ENCODE measurements at places on chromosomes 6 and 20.

- DNase-seq, result no peak
Measured at GRCh38 chr6:163038317-163038716, 310.5 kb downstream of the PACRG start.

- no peak for DNase-seq
Measured at GRCh38 chr6:168371981-168372711, 52.6 kb upstream of the DACT2 start.

DNA sequence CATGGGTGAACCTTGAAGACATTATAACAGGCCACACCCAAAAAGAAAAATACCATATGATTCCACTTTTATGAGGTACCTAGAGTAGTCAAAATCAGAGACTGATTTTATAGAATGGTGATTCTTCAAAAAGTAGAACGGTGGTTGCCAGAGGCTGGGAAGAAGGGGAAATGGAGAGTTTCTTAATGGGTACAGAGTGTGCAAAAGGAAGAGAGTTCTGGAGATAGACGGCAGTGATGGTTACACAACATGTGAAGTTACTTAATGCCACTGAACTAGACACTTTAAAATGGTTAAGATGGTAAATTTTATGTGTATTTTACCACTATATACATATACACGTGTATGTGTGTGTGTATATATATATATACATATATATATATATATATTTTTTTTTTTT is 80.8 kb downstream of the PRND start:
- no peak for DNase-seq

GRCh38 chr6:57313711-57314471 is 3.5 kb upstream of the PRIM2 start:
- DNase-seq, result peak; percentile 98

DNA sequence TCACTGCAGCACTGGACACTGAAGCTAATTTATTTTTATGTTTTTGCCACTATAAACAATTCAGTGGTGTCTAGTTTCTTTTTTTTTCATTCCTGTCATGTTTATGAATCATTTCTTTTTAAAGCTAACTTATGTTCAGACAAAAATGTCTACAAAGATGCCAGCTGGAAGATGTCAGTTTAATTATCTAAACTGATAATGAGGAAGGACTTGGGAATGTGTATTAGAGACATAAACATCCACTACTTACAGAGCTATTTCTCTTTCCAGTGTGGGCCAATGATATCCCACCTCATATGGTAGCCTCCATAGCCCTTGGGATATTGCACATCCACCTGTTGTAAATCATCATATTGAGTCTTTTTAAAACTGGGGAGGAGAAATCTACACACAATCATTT is 132.1 kb upstream of the FAM184A start:
- DNase-seq, result no peak

DNA sequence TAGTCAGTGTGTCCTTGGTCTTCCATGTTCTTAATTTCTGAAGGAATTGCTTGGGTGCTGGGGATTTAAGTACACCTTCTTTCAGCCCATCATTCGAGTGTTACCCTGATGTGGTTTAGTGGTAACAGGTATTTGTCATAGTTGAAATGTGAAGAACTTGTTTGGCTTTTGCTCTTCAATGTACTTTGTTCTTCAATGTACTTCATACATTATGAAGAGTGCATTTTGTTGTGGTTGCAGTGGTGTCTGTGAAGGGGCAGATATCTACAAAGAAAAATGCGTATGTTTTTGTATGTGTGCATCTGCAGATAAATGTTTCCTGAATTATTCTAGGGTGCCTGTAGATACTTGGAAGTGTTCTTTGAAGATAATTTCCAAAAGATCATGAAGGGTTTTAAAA is 111.2 kb upstream of the SUPT3H start:
- no peak for DNase-seq

GRCh38 chr6:16825784-16826183 is 64.5 kb upstream of the ATXN1 start:
- no peak for DNase-seq

GRCh38 chr6:111192911-111193555 is 105.7 kb downstream of the SLC16A10 start:
- no peak for DNase-seq

- DNase-seq, result no peak
Measured at GRCh38 chr6:10332111-10332510, 82.8 kb downstream of the TFAP2A start.

- DNase-seq, result no peak
Measured at GRCh38 chr6:21772477-21772876, 178.9 kb downstream of the SOX4 start.

GRCh38 chr6:26390531-26390930 is 7.6 kb downstream of the BTN2A2 start:
- DNase-seq, result no peak

- peak; percentile 1 for DNase-seq
Measured at GRCh38 chr6:25788305-25788922, 33.9 kb downstream of the SLC17A4 start.

- no peak for DNase-seq
Measured at GRCh38 chr6:120137492-120137891, 787.9 kb upstream of the MAN1A1 start.

DNA sequence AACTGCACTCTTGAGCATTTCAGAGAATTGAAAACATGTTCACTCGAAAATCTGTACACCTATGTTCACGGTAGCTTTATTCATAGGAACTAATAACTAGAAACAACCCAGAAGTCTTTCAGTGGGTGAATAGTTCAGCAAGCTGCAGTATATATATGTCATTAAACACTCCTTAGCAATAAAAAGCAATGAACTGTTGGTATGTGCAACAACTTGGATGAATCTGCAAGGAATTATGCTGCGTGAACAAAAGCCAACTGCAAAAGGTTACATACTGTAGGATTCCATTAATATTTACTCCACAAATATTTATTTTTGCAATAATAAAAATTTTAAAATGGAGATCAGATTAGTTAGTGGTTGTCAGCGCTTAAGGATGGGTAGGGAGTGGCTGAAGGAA is 22.1 kb upstream of the FKBP1A start:
- DNase-seq, result no peak

DNA sequence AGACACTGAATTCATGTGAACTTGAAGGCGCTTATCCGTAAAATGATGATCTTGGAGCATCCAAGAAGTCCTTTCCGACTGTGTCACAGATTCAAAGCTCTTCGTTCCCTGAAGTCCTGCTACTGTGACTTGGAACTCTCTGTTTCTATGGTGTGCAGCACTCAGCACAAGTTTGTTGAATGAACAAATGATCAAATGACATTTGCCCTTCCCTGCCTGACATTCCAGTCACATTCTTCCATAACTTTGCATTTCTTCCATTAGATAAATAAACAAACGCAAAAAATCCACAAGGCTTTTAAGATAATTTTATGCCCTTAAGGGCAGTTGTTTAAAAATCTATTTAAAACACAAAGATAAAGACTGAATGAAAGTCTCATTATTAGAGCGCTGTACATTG is 39.9 kb downstream of the SGK1 start:
- DNase-seq, result no peak

- DNase-seq, result no peak
Measured at GRCh38 chr6:87932361-87932760, 115.3 kb upstream of the SPACA1 start.

GRCh38 chr6:27517928-27518787 is 45.3 kb upstream of the ZNF184 start:
- no peak for DNase-seq

GRCh38 chr6:70575899-70576495 is 9.3 kb downstream of the SDHAF4 start:
- DNase-seq, result no peak

- no peak for DNase-seq
Measured at GRCh38 chr6:20630136-20630535, 95.9 kb downstream of the CDKAL1 start.

DNA sequence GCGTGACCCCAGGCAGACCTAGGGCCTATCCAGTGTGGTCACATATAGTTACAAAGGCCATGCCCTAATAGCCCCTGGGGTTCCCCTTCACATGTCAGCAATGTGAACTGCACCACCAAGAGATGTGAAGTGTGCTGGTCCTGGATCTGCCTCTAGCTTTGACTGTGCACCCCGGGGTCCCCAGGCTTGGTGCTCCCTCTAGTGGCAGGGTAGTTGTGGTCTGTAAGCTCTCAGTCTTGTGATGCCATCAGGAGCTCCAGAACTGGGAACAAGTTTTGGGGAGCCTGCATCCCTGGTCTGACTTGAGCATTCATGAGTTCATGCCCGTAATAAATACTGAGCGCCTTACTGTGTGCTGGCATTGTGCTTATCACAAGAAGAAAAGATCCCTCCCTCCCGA is 143.4 kb downstream of the DHX35 start:
- DNase-seq, result no peak

DNA sequence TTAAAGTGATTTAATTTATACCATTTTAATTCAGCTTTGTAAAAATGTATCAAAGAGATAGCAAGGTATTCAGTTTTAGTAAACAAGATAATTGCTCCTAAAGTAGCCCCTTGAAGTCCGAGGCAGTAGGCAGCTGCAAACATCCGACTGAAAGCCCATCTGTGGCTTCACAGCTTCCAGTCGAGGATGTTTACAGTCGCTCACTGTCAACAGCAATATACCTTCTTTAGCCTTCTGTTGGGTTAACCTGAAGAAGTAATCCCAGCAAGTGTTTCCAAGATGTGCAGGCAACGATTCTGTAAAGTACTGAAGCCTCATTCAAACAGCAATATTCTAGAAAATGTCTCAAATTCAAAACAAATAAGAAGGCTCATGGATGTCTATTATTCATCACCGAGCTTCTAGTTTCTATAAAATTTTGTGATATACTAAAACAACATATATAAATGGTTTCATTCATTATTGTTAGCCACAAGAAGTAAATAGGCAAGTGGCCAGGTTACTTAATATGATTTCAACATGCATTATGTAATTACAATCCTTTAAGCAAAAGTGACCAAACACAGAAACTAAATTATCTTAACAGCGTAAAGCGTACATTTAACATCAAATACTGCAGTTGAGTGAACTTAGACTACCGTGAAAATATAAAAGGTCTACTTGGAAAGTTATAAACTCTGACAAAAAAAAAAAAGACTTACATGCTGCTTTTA is 115.0 kb downstream of the OGFRL1 start:
- DNase-seq, result no peak

All from BJ (cell line).